ENCODE measurements at places on chromosomes 3 and 15.

DNA sequence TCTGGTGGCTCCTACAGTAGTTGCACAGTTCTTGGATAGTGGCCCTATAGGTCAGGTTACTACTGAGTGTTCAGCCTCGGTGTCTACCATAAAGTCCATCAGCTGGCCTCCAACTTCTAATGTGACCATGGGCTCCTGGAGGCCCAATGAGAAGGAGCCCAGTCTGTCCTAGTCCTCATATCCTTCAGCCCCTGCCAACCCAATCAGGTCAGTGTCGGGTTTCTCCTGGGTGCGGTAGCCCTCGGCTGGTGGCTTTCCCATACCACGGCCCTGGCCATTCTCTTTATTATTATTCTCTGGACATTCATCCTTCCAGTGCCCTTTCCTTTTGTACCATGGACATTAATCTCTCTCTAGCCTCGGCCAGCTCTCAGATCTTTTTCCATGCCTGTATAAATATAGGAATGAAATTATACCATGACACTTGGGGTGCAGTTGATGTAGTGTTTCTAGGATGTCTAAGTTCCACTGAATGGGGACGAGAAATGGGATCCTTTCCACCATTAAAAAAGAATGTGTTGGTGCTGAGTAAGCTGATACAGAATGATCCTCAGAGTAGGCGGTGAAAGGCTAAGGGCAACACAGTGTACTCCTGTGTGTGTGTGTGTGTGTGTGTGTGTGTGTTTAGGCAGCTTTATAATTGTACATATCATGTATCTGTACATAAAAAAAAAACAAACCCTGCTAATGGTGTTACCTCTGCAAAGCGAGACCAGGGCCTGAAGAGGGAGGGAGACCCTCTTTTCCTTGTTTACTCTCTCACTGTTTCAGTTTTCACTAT is 19.3 kb upstream of the NOX5 start:
- DNase-seq: no peak

DNA sequence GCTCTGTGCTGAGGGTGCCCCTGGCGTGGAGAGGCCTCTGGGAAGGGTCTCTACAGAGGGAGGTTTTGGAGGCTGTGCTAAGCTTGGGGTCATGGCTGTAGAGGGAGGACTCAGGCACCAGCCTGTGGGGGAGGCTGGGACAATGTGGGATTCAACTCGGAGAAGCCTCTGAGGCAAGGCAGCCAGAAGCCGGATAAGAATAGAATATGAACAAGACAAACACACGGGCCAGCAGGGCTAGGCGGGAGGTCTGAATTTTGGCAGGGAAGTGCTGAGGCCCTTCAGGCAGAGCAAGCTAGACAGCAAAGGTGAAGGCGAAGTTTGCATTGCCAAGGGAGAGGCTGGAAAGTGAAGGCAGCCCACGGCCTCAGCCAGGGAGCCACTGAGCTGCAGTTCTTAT is 612.1 kb upstream of the NR2F2 start:
- no peak for DNase-seq

DNA sequence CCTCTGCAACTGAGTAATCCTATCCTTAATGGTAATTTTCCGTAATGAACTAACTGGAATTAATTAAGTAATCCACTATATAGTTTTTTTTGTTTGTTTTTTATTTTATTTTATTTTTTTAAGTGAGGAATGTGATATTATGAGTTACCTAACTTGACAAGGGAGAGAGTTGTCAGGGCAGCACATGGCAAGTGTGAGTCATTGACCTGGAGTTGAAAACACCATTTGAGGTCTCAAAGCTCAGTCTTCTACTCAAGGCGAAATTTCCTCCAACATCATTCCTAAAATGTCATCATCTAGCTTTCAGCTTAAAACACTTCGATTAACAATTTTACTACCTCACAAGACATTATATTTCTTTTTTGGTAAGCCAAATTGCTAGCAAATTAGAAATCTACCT is 87.8 kb downstream of the NECTIN3 start:
- DNase-seq: no peak

- DNase-seq: no peak
These were observed 218.1 kb downstream of the ADAMTSL3 start for GRCh38 chr15:83871808-83872559.

Measured in stimulated activated CD4-positive, alpha-beta T cell treated with anti-CD3 and anti-CD28 coated beads, Interleukin-2, amount 100 ng/mL, for 24 hours (primary cell).